Progenitor cell of endocrine pancreas (in vitro differentiated cells): ENCODE measurements at places on chromosomes 1 and 21. TPM values are rescaled to one million over a fixed set of nuclear protein-coding genes. Genes with fewer than 3 reads are reported as not detected.

The CELA2A gene
- total RNA-seq = not detected in 2 replicates

The RAB3B gene
- total RNA-seq = 86.2 and 87.1 TPM in 2 replicates

The MARK1 gene
- 10.8 and 14.4 TPM in 2 replicates for total RNA-seq

The COL11A1 gene
- 2.3 and 2.4 TPM in 2 replicates for total RNA-seq

The DMRTA2 gene
- 0.20 TPM in 1 of 2 replicates, not detected in the other for total RNA-seq

The SLAMF1 gene
- not detected in 2 replicates for total RNA-seq

The INKA2 gene
- 4.4 and 5.8 TPM in 2 replicates for total RNA-seq
